ENCODE measurements at places on chromosomes 7 and 10.

- no peak for DNase-seq
These were observed 11.2 kb upstream of the FRMPD2 start for GRCh38 chr10:48285710-48286109.

- no peak for DNase-seq
These were observed 14.4 kb downstream of the MTPN start for GRCh38 chr7:135962802-135963201.

- no peak for DNase-seq
These were observed 13.2 kb downstream of the PTPRN2 start for GRCh38 chr7:158574308-158575036.

DNA sequence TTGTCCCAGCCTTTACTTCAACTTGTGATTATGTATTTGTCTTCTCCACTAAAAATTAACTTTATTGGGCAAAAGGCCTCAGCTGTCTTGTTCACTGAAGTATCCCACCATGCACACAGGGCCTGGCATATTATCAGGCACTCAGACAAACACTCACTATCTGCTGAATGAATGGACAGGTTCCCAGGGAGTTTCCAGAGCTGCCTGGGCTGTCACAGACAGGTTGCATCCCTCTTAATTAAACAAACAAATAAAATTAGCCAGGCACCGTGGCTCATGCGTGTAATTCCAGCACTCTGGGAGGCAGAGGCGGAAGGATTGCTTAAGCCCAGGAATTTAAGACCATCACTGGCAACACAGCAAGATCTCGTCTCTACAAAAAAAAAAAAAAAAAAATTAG, 1.5 kb upstream of the TSPAN14 start:
- DNase-seq: no peak

DNA sequence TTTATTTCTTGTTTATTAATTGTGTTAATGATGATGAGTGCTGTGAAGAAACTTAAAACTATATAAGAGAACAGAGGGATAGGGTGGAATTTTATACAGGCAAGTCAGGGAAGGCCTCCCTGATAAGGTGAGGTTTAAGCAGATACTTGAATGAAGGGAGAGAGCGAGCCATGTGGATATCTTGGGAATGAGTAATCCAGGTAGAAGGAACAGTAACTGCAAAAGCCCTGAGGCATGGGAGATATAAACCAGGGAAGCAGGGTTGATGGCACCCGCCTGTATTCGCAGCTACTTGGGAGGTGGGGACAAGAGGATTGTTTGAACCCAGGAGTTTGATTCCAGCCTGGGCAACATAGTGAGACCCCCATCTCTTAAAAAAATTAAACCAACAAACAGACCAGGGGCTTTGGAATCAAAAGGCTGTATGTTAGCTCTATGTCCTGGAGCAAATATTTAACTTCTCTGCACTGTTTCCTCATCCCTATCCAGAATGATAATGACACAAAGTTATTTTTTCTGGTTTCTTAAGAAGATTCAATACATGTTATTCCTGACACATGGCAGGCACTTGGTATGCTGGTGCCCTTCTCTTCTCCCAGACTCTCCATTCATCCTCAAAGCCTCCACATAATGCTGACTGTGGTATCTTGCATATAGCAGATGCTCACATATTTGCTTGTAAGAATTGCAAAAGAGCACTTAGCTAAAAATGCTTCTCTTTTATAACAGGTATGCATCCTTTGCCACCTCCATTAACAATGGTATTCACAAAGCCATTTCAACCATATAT, 169.3 kb downstream of the CHN2 start:
- no peak for DNase-seq

DNA sequence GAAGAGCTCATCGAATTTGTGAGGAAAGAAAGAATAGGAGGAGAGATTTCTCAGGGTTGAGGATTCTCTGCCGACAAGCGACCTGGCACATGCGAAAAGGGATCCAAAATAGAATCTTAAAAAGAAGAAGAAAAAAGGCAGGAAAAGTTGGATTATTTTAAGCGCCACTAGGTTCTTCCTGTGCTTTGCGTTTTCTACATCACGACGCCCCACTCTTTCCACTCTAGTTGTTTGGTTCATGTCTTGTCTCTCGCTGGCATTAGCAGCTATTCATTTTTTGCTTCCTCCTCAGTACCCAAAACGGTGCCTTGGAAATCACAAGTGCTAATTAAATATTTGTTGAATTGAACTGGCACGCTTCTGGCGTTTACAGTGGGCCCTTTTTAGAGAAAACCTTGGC, 674 bp upstream of the FRA10AC1 start:
- DNase-seq: no peak

DNA sequence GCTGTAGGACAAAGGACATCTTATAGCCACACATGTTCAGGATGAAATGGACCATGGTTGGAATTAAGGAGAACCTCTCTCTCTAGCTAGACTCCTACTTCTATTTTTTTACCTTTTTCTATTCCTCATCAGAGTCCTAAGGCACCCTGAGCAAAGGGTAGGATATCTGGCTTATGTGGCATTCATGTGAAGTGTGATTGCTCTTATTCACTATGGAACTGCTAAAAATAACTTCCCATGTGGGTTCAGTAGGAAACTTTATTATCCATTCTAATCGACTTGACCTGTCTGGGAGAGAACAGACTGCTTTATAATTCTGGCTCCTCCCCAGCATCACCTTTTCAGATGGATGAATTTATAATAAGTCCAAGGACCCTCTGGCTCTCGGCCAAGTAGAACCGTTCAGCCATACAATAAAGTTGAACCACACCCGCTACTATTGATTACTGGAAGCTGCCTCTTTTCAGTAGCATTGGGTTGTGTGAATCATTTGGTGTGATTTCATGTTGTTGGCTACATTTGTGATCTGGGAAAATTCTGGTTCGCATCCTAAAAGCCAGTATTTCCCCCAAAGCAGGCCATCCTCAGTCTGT, 117.5 kb downstream of the NRF1 start:
- DNase-seq: no peak

DNA sequence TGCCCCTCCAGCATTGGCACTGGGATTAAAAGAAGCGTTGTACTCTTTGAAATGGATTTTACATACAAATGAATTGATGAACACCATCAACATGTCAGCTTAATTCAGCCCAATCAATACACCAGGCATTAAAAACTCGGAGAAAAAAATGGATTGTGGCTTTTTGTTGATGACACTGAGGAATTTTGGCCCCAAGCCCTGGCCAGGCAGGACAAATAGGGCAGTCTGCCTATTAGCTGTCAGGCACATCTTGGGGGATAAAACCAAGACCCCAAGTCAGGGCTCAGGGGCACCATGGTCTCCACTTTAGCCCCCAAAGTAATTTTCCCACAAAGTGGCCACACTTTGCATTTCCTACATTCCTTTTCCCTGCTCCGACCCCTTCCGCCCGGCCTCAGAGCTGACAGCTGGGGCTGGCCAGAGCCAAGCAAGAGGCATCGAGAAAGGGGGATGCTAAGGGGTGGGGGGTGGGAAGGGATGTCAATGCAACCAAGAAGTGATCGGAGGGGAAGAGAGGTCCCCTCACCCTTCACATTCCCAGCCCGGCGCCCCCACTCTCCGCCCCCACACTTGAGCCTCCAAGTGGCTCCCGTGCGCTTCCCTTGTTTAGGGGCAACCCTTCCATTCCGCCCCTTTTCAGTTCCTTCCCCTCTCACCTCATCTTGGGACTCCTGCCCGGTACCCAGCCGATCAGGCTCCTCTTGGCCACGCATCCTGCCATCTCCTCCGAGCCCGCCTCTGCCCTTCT, 711 bp downstream of the HIP1 start:
- no peak for DNase-seq

GRCh38 chr7:123995617-123996326, 37.1 kb downstream of the TMEM229A start:
- DNase-seq: no peak

GRCh38 chr7:107262857-107263256, 94.1 kb downstream of the HBP1 start:
- DNase-seq: no peak

GRCh38 chr7:114648680-114649079, 234.1 kb downstream of the FOXP2 start:
- DNase-seq: no peak

- DNase-seq: no peak
These were observed 916.6 kb upstream of the CELF2 start for GRCh38 chr10:10101106-10101505.

- no peak for DNase-seq
These were observed 17.9 kb upstream of the MTERF1 start for GRCh38 chr7:91898240-91898992.

DNA sequence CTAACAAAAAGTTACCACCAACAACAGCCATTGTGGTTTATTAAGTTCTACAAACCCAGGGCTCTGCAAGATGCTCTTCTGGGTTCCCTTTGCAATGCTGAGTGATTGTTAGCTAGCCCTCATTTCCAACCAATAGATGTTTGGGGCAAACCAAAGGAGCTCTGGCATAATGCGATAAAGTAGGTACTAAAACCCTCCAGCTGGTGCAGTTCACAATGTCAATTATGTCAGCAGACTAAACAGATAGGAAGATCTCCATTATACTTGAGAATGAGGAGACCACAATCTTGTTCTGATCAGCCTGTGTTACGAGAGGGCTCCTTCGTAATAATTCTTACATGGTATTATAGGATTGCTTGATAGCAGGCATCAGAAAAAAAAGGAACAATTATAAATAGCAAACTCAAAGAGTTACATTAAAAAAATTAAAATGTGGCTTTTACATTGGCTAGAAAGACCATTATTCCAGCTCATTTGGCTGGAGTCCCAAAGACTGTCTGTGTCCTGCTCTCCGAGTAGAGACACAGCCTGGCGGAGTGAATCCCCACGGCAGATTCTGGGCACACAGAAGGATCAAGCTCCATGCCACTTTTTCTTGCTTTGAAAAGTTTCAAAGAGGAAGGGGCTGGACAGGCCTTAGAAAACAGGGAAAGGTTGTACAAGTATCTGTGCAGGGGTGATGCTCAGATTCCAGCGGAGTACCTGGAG, 93.8 kb downstream of the ZRANB1 start:
- DNase-seq: no peak

DNA sequence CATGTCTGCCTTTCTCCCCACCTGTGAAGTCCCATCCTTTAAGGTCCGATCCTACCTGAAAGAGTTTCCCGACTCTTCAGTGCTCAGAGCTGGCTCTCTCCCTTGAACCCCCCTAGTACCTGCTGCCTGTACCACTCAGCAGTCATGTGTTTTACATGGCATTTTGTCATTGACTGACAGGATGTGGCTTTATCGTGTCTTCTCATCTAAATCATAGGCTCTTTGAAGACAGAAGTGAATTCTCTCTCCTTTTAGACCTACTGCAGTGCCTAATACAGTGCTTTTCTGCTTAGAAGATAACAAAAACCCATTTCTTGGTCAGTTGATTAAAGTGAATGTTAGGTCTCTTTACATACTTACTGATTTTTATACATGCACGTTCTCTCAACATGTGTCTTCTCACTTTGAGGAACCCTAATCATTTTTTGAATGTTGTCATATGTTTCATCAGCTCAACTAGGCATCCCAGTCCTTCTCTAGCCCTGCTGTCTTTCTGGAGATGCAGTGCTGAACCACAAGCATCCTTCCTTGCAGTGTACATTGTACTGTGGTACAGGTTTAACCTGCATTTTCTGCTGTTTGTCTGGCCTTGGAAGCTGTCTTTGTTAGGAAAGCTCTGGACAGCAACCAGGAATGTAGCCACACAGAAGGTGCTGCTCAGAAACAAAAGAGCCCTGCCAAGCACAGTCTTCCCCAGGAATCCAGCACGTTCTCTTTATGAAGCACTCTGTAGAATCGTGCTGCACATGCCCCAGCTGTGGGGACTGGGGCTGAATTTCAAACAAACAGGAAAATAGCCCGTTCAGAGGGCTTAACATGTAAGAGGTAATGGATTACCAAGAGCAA, 28.1 kb upstream of the LRRC4 start:
- no peak for DNase-seq

DNA sequence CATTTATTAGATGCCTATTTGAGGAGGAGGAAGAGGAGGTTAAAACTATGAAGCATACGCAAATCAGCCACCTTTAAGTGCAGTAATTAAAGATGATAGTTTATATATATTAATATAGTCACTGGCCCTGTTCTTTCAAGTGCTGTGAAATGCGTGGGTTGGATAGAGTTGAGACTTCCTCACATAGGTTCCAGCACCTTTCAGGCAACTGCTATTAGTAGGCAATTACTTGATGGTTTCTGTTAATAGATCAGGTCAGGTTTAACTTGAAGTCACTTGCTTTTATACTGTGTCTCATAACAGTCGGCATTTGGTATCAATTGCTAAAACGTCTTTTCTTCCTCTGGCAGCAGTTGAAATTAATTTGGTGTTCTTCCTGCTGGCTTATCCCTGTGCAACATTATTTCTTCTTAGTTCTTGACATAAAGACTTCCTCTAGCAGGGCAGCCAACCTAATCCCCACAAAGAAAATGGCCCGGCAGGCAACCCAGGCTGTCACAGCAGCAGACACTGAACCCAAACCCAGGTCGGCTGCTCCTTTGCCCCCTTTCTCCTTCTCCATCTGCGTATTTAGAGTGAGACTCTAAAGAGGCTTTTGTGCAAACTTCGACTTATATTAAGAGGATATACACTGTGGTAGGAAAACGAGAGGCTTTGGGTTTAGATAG, 35.3 kb upstream of the BET1 start:
- DNase-seq: no peak

DNA sequence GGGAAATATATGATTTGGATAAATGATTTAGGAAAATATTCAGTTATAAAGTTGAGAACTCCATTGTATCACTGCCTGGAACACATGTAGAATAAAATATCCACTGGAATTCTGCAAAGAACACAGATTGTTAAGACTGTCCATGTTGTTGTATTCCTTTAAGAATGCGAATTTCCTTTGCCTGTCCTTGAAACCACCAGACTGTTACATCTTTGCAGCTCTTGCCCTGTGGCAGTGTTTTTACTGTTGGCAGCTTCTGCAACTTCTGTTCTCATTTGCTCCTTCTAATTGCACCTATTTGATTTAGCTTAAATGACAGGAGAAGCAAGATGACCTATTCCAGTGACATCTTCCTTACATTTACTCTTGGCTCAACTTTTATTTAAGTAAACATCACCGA, 39.7 kb downstream of the MALSU1 start:
- DNase-seq: no peak

GRCh38 chr7:34247468-34247867, 342.1 kb downstream of the BMPER start:
- DNase-seq: no peak

DNA sequence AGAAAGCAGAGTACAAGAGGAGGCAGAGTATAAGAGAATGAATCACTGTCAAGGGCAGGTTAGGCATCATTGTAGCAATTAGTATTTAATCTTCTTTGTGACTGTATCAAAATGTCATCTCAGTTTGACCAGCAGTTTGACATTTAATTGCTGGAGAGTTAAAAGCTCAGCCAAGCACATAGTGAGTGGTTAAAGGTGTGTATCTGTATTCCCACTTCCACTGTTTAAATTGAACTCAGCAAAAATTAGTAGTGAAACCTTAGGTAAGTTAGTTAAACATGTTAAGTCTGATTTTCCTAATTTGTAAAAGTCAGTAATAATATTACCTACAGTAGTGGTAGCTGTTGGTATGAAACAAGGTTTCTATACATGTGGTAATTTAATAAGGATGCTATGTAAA, 296.4 kb upstream of the MBL2 start:
- DNase-seq: no peak
